ENCODE measurements at places on chromosomes 16 and 17.

GRCh38 chr16:12081048-12081404 lies 104.5 kb downstream of the SNX29 start:
- no peak for DNase-seq

DNA sequence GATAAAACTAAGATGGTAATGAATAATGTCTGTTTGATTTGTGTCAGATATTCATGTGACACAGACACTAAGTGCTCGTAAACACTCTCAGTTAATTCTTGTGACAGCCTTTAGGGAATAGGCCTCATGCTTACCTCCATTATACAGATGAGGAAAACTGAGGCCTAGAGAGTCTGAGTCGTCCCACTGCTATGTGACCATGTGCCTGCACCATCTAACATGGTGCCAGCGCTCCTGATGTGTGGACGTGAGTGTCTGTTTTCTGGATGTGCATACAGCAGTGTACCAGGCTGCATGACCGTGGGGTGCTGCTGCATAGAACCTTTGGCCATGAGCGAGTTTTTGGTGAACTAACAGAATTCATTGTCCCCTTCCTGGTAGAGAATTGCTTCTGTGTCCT lies 61.8 kb downstream of the MPRIP start:
- DNase-seq, result no peak

GRCh38 chr17:39954876-39955275 lies 7.9 kb upstream of the GSDMA start:
- DNase-seq, result no peak

DNA sequence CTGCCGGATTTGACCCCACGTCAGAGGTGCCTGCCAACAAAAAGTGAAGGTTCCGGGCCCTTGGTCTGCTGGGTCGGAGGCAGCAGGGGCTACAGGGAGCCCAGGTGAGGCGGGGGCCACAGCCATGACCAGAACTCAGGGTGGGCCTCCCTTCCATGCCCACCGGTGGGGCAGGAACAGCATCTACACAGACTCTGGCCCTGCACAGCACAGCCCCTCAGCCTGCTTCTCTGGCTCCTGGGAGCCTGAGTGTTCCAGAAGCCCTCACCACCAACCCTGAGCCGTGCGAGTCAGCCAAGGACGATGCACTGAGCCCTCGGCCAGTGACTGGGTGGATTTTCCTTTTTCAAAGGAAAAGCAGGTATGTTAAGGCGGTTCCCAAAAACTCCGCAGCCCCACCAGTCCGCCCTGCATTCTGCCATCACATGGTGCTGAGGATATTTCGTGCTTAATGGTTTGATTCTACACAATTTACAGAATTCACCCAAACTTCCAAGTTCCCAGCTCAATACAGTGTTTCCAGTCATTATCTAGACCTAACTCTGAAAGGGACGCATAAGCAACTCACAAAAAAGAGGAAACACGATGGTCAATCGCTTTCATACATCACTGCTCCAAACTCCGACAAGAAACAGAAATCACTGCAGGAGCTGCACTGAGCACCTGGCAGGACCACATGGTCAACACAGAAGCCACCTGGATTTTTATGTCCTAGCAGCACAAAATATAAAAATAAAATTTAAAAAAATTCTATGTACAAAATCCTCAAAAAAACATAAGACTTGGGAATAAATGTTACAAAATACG lies 19.4 kb upstream of the C16orf95 start:
- DNase-seq, result no peak

- no peak for DNase-seq
These were observed 26.9 kb downstream of the OR3A1 start for GRCh38 chr17:3271072-3271848.

GRCh38 chr16:69918241-69918640 lies 32.9 kb upstream of the CLEC18A start:
- DNase-seq, result no peak

DNA sequence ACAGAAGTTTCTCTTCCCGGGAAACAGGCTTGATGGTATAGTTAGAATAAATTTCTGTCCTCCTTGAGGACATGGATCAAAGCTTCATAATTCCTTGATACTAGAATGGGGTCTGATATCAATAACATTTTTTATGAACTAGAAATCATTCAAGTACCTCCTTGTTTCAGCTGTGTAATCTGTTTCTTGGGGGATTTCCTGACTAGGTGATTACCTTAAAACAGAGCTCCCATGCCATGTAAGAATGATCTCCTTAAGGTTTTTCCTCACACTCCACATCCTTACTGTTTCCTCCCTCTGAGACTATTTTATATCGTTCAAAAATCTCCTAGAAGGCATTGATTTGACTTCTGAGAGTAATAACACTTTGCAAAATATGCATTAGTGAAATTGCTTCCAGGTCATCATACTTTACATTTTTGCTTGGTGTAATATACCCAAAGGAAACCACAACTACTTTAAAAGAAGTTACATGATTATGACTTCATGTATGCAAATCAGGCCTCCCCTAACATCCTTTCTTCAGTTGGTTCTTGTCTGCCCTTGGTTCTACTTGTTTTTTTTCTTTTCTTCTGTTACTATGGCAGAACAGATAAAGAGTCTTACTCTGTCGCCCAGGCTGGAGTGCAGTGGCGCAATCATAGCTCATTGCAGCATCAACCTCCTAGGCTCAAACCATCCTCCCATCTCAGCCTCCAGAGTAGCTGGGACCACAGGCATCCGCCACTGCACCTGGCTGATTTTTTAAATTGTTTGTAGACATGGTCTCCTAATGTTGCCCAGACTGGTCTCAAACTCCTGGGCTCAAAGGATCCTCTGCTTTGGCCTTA lies 388.8 kb downstream of the ZFHX3 start:
- no peak for DNase-seq

GRCh38 chr17:17818088-17818526 lies 18.7 kb downstream of the SREBF1 start:
- DNase-seq, result no peak

DNA sequence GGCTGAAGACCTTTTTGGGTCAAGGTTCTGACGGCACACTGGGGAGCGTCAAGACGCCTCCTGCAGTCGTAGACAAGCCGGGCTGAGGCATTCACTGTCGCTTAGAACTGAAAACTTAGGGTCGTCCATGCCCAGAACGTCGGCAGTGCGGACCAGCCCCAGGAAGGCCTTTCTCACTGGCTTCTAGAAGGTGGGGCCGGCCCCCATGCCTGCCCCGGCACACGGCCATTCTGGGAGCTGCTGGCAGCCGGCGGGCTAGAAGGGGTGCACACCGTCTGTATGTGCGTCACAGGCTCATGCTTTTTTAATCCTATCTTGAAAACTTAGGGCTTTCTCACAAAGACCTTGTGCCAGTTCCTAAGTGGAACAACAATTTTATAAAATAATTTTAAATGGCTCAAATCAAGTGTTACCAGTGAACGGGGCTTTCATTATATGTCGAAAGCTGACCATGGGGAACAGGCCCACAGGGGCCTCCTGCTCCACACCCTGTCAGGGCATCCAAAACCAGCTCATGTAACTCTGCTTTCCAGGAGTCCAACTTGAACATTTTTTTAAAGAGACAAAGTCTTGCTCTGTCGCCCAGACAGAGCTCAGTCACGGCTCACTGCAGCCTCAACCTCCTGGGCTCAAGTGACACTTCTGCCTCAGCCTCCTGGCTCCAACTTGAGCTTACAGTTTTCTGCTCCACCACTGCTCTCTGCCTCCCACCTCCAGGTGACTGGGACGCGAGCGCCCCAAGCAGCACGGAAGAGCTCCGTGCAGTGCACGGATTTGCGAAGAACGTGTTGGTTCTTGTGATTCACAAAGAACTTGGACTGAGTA lies 111.2 kb downstream of the ANKRD11 start:
- no peak for DNase-seq

GRCh38 chr17:61463316-61464129 lies 11.3 kb downstream of the TBX4 start:
- no peak for DNase-seq

GRCh38 chr17:2796164-2797125 lies at the start of gene RAP1GAP2:
Gene RAP1GAP2 (plus strand): TSS chr17:2796438. CDS start chr17:2796528, 90 bp downstream.
- DNase-seq, result peak; percentile 36

DNA sequence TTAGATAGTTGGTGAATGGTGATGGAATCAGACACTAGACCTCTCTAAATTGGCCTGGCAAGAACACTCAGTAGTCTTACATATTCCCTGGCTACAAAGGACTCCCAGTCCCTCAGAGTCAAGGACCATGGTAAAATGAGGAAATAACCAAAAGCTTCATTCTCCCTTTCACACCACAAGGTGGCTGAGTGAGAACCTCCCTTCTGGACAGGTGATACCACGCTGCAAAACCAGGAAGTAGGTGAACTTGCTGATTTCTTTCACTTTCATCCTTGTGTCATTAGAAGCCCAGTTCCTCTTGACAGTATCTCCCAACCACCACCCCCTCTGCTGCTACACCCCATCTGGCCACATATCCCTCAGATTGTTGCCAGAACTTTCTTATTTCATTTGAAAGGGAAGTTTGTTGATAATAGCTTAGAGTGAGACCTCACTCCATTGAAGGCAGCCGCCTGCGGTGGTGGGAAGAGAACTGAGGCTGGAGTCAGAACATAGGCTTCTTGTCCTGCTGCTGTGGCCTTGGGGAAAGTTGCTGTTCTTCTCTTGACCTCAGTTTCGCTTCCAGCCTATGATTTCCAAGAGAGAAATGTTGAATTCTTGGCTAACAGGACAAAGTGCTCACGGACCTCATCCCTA lies 290.6 kb upstream of the CCL2 start:
- no peak for DNase-seq

GRCh38 chr16:87721622-87722585 lies 43.9 kb downstream of the KLHDC4 start:
- DNase-seq, result no peak

DNA sequence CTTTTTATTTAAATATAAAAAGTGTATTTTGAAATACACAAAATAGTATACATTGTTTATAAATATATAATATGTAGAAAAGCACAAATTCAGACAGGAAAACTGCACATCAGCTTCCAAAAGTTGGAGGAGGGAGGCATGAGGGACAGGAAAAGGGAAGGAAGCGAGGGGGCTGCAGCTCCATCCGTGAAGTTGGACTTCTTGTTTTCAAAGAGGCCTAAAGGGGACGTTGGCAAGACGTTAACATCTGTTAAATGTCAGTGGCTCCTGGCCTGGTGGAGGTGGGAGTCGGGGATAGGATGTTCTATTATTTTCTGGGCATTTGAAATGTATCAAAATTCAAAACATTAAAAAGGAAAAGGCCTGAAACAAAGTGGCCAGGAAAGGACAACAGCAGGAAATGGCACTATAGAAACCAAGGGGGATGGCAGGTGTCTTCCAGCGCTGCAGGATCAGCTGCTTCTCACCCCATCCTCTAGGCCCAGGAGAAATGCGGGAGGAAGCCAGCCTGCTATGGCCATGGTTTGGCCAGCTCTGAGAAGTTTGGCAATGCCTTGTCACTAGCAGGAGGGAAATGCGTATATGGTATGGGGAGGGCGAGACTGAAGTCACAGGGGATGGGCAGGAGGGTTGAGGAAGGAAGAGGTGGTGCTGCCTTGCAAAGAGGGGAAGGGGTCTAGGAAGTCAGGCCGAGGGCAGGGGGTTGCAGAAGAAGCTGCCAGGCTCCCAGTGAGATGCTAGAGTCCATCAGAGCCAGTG lies 6.4 kb downstream of the CMTM2 start:
- DNase-seq, result no peak

GRCh38 chr17:48642059-48642842 lies 16.1 kb upstream of the HOXB9 start:
- no peak for DNase-seq

DNA sequence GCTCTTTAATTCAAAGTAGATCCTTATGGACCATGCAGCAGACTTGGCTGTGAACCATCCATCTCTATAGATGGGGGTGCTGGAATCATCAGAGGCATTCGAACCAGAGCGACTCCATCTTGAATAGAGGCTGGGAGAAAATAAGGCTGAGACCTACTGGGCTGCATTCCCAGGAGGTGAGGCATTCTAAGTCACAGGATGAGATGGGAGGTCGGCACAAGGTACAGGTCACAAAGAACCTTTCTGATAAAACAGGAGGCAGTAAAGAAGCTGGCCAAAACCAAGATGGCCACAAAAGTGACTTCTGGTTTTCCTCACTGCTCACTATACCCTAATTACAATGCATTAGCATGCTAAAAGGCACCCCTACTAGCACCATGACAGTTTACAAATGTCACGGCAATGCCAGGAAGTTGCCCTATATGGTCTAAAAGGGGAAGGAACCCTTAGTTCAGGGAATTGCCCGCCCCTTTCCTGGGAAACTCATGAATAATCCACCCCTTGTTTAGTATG lies 89.2 kb upstream of the BRD7 start:
- DNase-seq, result no peak

DNA sequence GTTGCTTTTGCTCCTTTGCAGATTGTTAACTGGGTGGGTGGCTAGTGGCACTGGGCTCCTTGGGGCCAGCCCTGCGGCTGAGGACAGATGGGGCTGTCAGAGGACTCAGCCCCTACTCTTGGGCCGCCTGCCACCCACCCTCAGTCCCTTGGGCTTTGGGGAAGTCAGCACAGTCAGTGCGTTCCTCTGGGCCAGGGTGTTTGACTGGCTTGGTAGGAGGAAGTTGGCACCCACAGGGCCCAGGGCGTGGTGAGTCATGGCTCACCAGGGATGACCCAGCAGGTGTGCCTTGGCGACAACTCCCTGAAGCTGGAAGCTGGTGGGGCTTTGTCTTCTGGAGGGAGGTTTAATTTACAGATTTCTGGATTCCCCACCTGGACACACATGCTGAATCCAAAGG lies 32.4 kb downstream of the HAPSTR1 start:
- DNase-seq, result peak; percentile 20

DNA sequence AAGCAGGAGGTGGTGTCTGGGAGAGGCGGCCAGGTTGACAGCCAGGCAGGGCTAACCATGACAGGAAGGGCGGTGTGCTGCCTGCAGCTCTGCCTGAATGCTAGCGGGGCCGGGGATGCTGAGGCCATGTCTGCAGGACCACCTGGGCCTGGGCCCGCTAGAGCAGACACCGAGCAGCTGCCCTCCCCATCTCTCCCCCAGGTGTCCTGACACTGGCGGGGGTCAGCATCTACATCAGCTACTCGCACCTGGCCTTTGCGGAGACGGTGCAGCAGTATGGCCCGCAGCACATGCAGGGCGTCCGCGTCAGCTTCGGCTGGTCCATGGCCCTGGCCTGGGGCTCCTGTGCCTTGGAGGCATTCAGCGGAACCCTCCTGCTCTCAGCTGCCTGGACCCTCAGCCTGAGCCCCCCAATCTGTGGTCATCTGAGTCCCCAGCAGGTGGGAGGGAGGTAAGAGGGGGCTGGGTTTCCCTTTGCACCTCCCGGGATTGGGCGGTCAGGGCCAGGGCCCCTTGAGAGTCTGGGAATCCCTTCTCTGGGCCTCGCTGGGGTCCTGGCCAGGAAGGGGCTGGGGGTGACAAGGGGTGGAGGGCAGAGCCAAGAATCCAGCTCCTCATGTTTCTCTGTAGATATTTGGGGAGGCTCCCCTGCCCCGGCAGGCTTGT lies 7.5 kb downstream of the TMEM235 start:
- no peak for DNase-seq

GRCh38 chr17:73304971-73305812 lies 6.6 kb downstream of the CDC42EP4 start:
- DNase-seq, result no peak

DNA sequence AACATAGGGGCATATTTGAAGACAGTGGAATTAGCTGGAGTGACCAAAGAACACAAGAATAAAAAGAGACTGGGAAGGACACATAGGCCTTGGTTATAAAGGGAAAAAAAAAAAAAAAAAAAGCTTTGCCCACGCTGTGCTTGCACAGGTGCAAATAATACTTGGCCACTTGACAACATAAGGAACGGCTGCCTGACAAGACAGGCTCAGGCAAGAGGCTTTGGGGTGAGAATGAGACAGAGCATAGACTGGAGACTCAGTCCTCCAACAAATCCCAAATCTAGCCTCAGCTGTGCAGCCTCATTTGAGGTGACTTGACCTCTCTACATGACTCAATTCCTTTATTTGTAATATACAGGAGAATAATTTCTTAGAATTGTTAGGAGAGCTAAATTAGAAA lies 332.8 kb upstream of the DYNLRB2 start:
- DNase-seq, result no peak

Measured in NK-92 treated with Interleukin-12 subunit alpha and Interleukin-12 subunit beta, amount 100 ng/mL, for 24 hours (cell line).